Heart right ventricle (tissue), 16 donors: ENCODE measurements at places on chromosomes 3 and 15. TPM values are rescaled to one million over a fixed set of nuclear protein-coding genes. Genes with fewer than 3 reads are reported as not detected.
A peak's percentile ranks its signal among the peaks of the same experiment; 100 is the strongest.

- no peaks in the 10 kb centered on the region for H3K4me1 ChIP-seq
- H3K27ac ChIP-seq: no peak overlapping the region
- no peaks in the 10 kb centered on the region for H3K36me3 ChIP-seq
- no peak for DNase-seq
- no peak overlapping the region for H3K4me3 ChIP-seq
These were observed 5.5 kb downstream of the PAQR5 start for GRCh38 chr15:69304182-69304545.

DNA sequence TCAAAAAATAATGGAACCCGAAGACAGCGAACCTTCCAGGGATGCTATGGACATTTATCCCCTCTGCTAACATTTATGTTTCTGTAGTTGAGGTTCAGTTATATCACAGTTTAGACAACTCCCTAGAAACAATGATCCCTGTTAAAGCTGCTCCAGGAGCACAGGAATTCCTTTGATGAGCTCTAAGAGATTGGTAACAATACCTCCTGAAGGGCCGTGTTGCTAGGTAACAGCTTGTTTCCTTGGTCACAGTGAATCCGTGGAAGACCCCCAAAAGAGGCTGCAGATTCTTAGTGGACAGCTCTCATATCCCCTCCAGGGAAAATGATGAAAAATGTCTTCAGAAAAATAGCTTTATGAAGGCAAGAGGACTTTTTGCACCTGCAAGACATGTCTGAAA lies 160.2 kb downstream of the SERPINI1 start:
- H3K4me3 ChIP-seq: no peak overlapping the region
- no peak overlapping the region for H3K27ac ChIP-seq
- DNase-seq: no peak
- H3K27me3 ChIP-seq: no peaks in the 10 kb centered on the region
- H3K36me3 ChIP-seq: peaks cover 38% of the 10 kb centered on the region

GRCh38 chr15:99433757-99434450 lies 131.9 kb upstream of the MEF2A start:
- H3K4me3 ChIP-seq: no peak overlapping the region
- no peak for DNase-seq
- H3K36me3 ChIP-seq: no peaks in the 10 kb centered on the region
- peaks cover 59% of the 10 kb centered on the region for H3K4me1 ChIP-seq

GOLGA8S gene
- total RNA-seq: 0.26 TPM

AADACL2 gene
- not detected for total RNA-seq

- no peak overlapping the region for H3K27ac ChIP-seq
- no peak overlapping the region for H3K4me3 ChIP-seq
- H3K27me3 ChIP-seq: no peaks in the 10 kb centered on the region
- no peak for DNase-seq
These were observed 144.4 kb upstream of the IGF1R start for GRCh38 chr15:98503970-98504369.

- H3K27me3 ChIP-seq: no peaks in the 10 kb centered on the region
- no peak overlapping the region for H3K4me3 ChIP-seq
- DNase-seq: no peak
- peaks cover 43% of the 10 kb centered on the region for H3K4me1 ChIP-seq
These were observed 87.5 kb downstream of the TBL1XR1 start for GRCh38 chr3:177109688-177110330.

ADGRG7 gene
- not detected for total RNA-seq

CCR1 gene
- 1.7 TPM for total RNA-seq

- no peak overlapping the region for H3K4me3 ChIP-seq
- DNase-seq: no peak
- H3K4me1 ChIP-seq: no peaks in the 10 kb centered on the region
- no peak overlapping the region for H3K27ac ChIP-seq
- no peaks in the 10 kb centered on the region for H3K36me3 ChIP-seq
- no peaks in the 10 kb centered on the region for H3K27me3 ChIP-seq
These were observed 18.0 kb upstream of the RAD18 start for GRCh38 chr3:8981296-8981695.

DNA sequence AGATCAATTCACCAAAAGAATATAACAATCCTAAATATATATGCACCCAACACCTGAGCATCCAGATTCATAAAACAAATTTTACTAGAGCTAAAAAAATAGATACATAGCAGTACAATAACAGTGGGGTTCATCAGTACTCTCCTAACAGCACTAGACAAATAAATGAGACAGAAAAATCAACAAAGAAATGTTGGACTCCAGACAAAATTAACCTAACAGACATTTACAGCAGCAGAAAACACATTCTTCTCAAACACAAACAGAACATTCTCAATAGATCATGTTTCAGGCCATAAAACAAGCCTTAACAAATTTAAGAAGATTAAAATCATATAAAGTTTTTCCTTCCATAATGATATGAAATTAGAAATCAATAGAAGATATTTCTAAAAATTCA lies 124.8 kb upstream of the NECTIN3 start:
- no peaks in the 10 kb centered on the region for H3K4me1 ChIP-seq
- DNase-seq: no peak
- no peaks in the 10 kb centered on the region for H3K36me3 ChIP-seq
- H3K27me3 ChIP-seq: no peaks in the 10 kb centered on the region

HRG gene
- not detected for total RNA-seq

DNA sequence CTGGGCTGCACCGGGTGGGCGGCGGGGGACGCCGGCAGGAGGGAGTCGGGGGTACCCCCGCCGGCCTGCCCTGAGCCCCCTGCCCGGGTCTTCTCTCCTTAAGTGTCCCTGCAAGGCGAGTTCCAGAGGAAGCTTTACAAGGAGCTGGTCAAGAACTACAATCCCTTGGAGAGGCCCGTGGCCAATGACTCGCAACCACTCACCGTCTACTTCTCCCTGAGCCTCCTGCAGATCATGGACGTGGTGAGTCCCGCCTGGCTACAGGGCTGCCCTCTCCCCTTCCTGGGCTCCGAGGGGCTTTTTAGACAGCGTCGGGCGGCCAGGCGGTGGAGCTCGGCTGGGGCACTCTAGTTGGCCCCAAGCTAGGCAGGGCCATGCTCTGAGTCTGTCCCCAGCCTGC lies 480 bp downstream of the CHRNA7 start:
- peaks cover 16% of the 10 kb centered on the region for H3K4me1 ChIP-seq
- DNase-seq: no peak
- no peak overlapping the region for H3K27ac ChIP-seq
- H3K36me3 ChIP-seq: no peaks in the 10 kb centered on the region
- H3K4me3 ChIP-seq: peak overlapping the region; percentile 60
- H3K27me3 ChIP-seq: peaks cover 46% of the 10 kb centered on the region

ZNF80 gene
- not detected for total RNA-seq

LINGO1 gene
- total RNA-seq: 1.6 TPM

- no peak overlapping the region for H3K27ac ChIP-seq
- H3K4me1 ChIP-seq: no peaks in the 10 kb centered on the region
- H3K4me3 ChIP-seq: no peak overlapping the region
- no peaks in the 10 kb centered on the region for H3K36me3 ChIP-seq
These were observed 25.8 kb upstream of the ALDH1A3 start for GRCh38 chr15:100853676-100854440.

DNA sequence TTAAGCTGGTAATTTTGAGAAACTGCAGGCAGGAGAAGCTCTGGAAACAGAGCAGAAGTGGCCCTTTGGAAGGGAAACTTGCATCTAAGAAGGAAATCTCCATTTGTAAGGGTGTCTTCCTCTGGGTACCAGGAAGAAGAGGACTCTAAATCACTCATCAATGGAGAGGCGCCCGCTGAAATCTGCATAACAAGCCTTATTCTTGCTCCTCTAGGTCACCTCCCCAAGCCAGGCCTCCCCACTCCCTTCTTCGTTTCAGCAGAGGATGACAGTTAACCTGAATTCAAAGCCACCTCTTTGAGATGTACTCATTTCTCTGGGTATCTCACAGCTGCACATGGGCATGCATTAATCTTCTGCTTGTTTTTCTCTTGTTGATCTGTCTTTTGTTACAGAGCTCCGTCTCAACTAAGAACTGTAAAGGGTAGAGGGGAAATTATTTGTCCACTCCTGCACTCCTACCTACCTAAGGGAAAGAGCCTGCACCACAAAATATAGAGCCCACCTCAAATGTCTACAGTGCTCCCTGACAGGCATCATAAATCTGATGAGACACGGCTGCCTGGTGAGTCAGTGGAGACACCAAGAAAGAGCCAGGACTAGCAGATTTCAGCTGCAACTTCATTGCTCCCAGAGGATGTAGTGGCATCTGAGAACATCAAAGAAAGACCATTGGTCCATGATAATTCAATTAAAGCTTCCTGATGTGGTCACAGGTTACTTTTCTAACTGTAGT lies 51.5 kb downstream of the GABRB3 start:
- no peak overlapping the region for H3K27ac ChIP-seq

GRCh38 chr3:159865041-159865579 lies 123.5 kb upstream of the IL12A start:
- no peaks in the 10 kb centered on the region for H3K27me3 ChIP-seq
- peaks cover 10% of the 10 kb centered on the region for H3K36me3 ChIP-seq
- H3K27ac ChIP-seq: peak overlapping the region; percentile 54

- no peaks in the 10 kb centered on the region for H3K36me3 ChIP-seq
- H3K4me3 ChIP-seq: no peak overlapping the region
- H3K27me3 ChIP-seq: no peaks in the 10 kb centered on the region
- no peaks in the 10 kb centered on the region for H3K4me1 ChIP-seq
These were observed 346.4 kb upstream of the DPPA4 start for GRCh38 chr3:109683746-109684145.

TRMT10C gene
- total RNA-seq: 20.9 TPM
